NCI-H524 (cell line): ENCODE measurements at places on chromosomes 12 and 14.

DNA sequence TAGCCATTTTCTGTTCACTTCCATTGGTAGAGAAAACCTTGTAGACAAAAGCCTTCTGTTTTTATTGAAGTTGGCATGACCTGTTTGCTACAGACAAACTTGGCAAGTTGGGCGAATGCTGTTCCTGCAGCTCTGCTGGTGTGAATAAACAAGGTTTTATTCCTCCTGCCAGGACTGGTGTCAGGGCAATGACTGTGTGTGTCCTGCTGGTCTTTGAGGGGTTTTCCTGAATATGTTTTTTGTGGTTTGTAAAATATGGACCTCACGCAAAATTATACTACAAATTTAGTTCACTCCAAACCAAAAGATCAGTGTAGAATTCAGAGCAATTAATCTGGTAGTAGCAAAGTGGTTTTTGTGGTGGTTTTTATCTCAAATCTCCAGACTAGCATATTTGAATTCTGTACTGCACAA, 140.8 kb downstream of the ERC1 start:
- DNase-seq: no peak

DNA sequence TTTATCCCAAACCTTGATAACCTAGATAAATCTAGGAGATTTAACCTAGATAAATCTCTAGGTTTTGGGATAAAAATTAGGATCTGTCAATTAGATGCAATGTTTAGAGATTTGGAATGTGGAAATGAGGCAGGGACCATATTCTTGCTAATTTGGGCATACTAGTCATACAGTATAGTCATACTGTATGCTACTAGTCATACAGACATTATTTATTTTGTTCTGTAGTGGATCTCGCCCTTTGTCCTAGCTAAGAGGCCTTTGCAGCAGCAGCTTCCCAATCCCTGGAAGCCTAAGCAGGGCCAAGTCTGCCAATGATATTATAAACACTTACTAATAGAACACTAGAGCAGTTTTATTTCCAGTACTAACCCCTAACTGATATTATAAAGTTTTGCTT, 136.4 kb downstream of the CEP128 start:
- no peak for DNase-seq

DNA sequence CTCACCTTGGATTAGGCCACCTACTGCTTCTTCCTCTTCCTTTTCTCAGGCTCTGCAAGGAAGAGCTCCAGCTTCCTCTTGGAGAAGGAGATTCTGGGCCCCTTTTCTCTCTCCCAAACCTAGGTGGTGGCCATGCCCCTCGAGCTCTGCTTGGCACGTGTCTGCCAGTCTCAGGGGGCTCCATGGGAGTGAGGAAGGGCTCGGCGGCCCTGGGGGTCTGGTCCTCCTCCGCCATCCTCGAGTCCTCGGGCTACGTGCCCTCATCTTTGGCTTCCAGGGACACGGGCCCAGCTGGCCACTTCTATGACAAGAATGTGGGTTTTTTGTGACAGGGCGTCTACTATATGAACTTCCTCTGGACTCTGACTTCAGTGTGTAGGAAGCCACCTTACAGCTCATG, 34.3 kb downstream of the HSP90AA1 start:
- no peak for DNase-seq

- DNase-seq: no peak
These were observed 31.7 kb upstream of the SLC38A2 start for GRCh38 chr12:46404225-46404631.

DNA sequence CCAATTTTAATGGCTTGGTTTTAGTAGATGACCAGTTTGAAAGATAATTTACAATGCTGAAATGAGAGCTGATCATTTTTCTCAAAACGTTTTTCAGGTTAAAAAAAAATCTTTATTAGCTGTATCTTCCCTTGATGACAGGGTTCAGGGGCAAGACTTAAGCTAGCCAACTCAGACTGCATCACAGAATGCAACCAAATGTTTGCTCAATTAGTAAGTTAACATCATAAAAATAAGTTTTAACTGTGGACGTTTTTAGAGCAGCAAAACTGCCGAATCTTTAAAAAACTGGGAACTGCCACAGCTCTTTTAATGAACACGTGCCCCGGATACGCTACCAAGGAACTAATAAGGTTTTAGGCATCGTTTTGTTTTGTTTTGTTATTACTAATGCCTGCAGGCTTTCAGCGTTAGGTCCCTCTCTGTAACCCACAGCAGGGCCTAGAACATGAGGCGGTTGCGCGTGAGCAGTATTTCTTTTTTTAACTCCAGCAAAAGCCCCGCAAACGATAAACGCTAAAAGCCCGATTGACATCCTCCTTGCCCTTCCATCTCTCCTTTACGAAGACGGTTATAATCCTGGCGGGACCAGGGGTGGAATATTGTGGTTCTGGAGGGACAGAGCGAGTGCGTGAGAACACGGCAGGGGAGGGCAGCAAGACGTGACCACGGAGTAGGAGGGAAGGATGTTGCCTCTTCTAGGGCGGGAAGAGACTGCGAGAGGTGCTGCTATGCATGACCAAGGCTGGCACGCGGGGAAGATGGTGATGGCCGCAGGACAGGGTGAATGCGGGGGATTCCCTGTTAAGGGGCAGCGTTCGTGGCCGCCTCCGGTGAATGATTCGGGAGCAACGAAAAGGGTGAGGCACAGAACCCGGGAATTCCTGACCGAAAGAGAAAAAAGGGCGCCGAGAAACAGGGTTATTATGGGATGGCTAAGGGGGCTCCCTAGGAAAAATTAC, 652 bp downstream of the SUPT16H start:
- peak; percentile 66 for DNase-seq

- DNase-seq: no peak
These were observed 574 bp upstream of the FANCM start for GRCh38 chr14:45135156-45135555.

- DNase-seq: no peak
These were observed 53.1 kb upstream of the TMEM233 start for GRCh38 chr12:119540476-119540875.

DNA sequence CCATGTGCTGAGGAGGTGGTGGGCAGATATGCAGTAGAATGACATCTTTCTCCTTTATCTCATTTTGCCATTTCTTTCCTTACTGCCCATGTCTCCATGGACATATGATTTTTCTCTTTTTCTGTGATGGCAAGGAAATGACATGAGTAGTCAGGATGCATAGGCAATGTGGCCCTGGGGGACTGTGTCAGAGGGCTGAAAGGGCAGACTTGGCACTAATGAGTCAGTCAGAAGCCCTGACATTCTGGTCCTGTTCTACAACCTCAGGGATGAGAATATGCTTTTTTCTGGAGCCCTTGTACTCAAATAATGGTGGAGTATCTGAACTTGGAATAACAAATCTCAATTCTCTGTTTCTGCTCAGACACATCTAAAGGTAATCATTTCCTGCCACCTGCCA, 167.8 kb downstream of the TMEM117 start:
- no peak for DNase-seq

DNA sequence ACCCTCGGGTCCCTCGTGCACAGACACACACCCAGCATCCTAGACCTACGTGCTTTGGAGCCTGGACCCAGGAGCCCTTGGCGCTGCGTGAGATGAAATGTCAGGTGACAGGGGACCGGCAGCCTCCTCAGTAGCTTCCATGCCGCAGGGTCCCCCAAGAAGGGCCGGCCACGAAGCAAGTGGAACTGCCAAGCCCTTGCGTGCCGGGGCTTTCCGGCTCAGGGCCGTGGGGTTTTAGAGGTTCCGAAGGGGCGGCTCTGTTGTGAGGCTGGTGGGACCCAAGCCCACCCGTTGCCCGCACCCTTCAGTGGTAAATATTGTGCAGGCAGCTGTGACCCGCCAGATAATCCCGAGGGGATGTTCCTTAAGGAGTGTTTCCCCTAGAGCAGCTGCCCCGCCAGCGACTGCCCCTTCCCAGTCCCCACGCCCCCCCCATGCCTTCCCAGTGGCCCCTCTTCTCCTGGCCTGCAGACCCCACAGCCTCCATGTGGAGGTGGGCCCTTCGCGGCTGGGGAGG, 133.7 kb downstream of the ADGRD1 start:
- no peak for DNase-seq

- no peak for DNase-seq
These were observed 14.3 kb downstream of the POMT2 start for GRCh38 chr14:77306416-77306815.

DNA sequence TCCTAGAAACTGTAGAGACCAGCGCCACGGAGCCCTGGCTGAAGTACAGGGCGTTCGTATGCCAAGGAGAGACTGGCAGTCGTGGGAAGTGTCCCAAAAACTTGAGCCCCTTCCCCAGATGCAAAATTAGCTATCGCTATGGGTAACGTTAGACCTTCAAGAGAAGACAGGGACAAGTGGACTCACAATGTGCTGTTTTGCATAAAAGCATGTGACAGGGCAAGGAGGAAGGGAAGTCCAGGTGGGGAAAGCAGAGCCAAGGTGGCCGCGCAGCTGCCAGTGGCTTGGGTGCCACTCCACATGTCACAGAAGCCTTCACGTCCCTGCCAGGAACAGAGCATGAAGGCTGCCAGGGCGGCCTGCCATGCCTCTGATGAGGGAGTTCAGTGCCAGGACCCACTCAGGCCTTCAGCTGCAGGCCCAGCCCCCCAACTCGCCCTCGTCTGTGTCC, 61.2 kb upstream of the DYNC1H1 start:
- no peak for DNase-seq

GRCh38 chr14:59246566-59246965, 58.1 kb downstream of the DAAM1 start:
- no peak for DNase-seq

DNA sequence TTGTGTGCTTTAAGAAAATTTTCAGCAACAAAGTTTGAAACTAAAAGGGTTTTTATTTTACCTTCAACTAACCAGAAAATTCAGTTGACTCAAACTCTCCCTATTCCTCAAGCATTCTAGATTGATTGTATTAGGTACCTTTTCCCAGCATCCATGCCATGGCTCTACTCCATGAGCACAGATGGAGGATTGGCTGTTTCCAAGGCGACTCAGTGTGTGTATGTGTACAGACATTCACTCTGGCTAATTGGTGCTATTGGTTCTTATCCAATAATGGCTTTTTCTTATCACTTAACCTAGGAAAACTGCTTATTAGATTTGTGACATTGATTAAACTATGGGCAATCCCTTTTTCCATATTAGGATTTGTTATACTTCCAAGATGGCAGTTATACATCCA, 202.6 kb downstream of the ANO6 start:
- DNase-seq: no peak

- DNase-seq: peak; percentile 59
These were observed 57.9 kb upstream of the NAV3 start for GRCh38 chr12:77772676-77773298.

DNA sequence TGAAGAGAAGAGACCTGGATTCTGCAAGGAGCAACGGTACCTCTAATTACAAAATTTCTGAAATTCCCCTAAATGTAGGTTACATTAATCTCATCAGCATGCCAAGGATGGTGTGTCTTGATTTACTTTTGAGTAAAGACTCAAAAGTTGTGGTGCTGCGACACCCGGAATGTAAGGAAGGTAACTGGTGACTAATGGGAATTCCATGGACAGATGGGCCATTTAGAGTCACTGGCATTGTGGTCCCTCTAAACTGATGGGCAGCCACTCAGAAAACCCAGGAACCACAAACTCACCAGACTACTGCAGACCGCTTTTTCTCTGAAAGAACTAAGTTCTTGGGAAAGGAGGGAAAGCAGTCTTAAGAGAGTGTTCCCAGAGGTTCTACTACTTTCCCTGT, 32.8 kb downstream of the GRIN2B start:
- no peak for DNase-seq

DNA sequence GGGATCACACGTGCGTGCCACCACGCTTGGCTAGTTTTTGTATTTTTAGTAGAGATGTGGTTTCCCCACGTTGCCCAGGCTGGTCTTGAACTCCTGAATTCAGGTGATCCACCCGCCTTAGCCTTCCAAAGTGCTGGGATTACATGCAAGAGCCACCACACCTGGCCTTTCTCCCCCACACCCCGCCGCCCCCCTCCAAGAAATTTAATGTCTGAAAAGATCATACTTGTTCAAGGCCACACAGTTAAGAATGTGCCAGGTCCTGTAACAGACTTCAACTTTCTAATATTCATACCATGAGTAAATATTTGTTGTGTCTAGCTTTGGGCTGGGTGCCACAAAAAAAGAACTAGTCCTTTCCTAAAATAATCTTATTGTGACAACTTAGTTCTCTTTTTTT, 9.1 kb downstream of the GATC start:
- no peak for DNase-seq

- no peak for DNase-seq
These were observed 25.1 kb downstream of the ASPG start for GRCh38 chr14:104110491-104111209.

GRCh38 chr12:89693639-89694202, 14.9 kb downstream of the ATP2B1 start:
- DNase-seq: no peak

GRCh38 chr14:81727218-81727617, 193.6 kb upstream of the SEL1L start:
- DNase-seq: no peak

DNA sequence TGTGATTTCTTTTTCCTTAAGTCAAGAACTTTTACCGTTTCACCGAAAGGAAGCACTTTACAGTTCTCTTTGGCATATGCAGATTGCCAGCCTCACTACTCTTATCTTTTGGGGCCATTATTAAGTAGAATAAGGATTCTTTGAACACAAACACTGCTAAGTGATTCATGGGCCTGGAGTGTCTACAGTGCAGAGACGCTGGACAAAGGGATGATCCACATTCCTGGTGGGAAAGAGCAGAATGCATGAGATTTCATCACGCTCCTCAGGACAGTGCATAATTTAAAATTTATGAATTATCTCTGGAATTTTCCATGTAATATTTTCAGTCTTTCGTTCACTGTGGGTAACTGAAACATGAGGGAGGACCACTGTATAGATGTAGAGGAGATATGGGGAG, 90.2 kb downstream of the TTLL5 start:
- DNase-seq: no peak

GRCh38 chr12:40208707-40209446, 15.9 kb upstream of the LRRK2 start:
- DNase-seq: no peak
